B cell (primary cell): ENCODE measurements at places on chromosomes 1 and 21.
A peak's percentile ranks its signal among the peaks of the same experiment; 100 is the strongest.

- no peak for DNase-seq
- no peak overlapping the region for H3K4me3 ChIP-seq
- H3K27me3 ChIP-seq = no peaks in the 10 kb centered on the region
- no peaks in the 10 kb centered on the region for H3K36me3 ChIP-seq
- no peak overlapping the region for H3K27ac ChIP-seq
Observed at GRCh38 chr1:192161976-192162375, 3.7 kb downstream of the RGS18 start.

DNA sequence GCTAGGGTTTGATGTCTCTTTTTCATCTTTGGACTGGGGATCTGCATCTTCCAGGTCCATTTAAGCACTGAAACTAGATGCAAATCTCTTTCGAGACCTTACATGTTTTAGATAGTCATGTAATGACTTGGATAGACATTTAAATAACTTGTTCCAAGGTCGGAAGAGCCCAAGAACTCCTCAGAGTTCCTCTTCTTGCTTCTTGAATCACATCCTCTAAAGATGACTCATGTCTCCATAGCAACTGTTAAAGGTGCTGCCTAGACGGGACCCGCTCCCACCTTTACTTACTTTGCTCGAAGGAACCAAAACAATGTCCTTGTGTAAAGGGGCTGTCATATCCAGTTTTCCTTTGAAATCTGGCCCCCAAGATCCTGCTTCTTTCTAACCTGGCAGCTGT, 130.0 kb downstream of the EDEM3 start:
- H3K27ac ChIP-seq = no peak overlapping the region
- H3K36me3 ChIP-seq = no peaks in the 10 kb centered on the region
- H3K27me3 ChIP-seq = no peaks in the 10 kb centered on the region
- no peak overlapping the region for H3K4me3 ChIP-seq

- peak; percentile 48 for DNase-seq
- no peaks in the 10 kb centered on the region for H3K36me3 ChIP-seq
- no peak overlapping the region for H3K27ac ChIP-seq
- H3K4me3 ChIP-seq = no peak overlapping the region
- peaks cover 29% of the 10 kb centered on the region for H3K4me1 ChIP-seq
- no peaks in the 10 kb centered on the region for H3K27me3 ChIP-seq
Observed at GRCh38 chr1:925561-926421, 2.1 kb downstream of the SAMD11 start.

DNA sequence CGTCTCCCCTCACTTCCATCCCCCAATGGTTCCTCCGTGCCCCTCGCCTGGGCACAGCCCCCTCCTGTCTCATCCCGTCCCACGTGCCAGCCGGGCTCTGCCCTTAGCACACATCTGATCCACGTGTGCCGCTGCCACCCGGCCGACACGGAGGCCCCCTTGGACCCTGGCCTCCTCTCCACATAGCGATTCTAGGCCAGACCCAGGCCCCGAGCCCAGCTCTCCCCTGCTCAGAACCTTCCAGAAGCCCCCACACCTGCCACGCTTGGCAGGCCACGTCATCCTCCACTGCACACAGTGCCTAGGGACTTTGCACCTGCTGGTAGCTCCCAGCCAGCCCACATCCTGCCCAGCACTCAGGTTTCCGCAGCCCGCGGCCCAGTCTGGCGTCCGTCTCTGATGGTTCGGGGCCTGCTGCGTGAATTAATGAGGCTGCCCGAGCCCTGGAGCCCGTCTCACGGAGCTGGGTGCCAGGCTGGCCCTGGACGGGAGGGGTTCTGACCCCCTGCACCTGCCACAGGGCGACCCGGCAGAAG, 20.1 kb downstream of the PLCH2 start:
- H3K27ac ChIP-seq = peak overlapping the region; percentile 59

- H3K27ac ChIP-seq = no peak overlapping the region
- H3K36me3 ChIP-seq = no peaks in the 10 kb centered on the region
- H3K4me1 ChIP-seq = peaks cover 41% of the 10 kb centered on the region
- H3K4me3 ChIP-seq = no peak overlapping the region
- no peaks in the 10 kb centered on the region for H3K27me3 ChIP-seq
- no peak for DNase-seq
Observed at GRCh38 chr1:92992877-92993276, 31.6 kb upstream of the DIPK1A start.

- no peak overlapping the region for H3K27ac ChIP-seq
- no peak overlapping the region for H3K4me3 ChIP-seq
- H3K27me3 ChIP-seq = no peaks in the 10 kb centered on the region
- DNase-seq = no peak
- H3K36me3 ChIP-seq = no peaks in the 10 kb centered on the region
- H3K4me1 ChIP-seq = no peaks in the 10 kb centered on the region
Observed at GRCh38 chr1:7535934-7536878, 234.9 kb upstream of the VAMP3 start.

GRCh38 chr1:114455102-114455785, 55.8 kb downstream of the TRIM33 start:
- no peak overlapping the region for H3K4me3 ChIP-seq
- H3K27me3 ChIP-seq = no peaks in the 10 kb centered on the region
- no peaks in the 10 kb centered on the region for H3K4me1 ChIP-seq

DNA sequence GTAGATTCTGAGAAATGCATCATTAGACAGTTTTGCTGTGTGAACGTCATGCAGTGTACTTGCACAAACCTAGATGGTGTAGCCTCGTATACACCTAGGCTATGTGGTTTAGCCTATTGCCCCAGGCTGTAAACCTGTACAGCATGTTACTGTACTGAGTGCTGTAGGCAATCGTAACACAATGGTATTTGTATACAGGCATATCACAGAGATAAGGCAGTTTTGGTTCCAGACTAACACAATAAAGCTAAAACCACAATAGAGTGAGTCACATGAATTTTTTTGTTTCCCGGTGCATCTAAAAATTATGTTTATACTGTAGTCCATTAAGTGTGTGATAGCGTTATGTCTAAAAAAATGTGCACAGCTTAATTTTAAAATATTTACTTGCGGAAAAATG, 6.9 kb downstream of the IL10RB start:
- no peak overlapping the region for H3K27ac ChIP-seq
- H3K36me3 ChIP-seq = peaks cover 8% of the 10 kb centered on the region
- H3K4me3 ChIP-seq = no peak overlapping the region
- no peak for DNase-seq

GRCh38 chr1:54069791-54070170, 16.4 kb downstream of the TCEANC2 start:
- H3K36me3 ChIP-seq = no peaks in the 10 kb centered on the region
- no peak for DNase-seq
- no peak overlapping the region for H3K27ac ChIP-seq
- no peak overlapping the region for H3K4me3 ChIP-seq
- H3K4me1 ChIP-seq = no peaks in the 10 kb centered on the region

DNA sequence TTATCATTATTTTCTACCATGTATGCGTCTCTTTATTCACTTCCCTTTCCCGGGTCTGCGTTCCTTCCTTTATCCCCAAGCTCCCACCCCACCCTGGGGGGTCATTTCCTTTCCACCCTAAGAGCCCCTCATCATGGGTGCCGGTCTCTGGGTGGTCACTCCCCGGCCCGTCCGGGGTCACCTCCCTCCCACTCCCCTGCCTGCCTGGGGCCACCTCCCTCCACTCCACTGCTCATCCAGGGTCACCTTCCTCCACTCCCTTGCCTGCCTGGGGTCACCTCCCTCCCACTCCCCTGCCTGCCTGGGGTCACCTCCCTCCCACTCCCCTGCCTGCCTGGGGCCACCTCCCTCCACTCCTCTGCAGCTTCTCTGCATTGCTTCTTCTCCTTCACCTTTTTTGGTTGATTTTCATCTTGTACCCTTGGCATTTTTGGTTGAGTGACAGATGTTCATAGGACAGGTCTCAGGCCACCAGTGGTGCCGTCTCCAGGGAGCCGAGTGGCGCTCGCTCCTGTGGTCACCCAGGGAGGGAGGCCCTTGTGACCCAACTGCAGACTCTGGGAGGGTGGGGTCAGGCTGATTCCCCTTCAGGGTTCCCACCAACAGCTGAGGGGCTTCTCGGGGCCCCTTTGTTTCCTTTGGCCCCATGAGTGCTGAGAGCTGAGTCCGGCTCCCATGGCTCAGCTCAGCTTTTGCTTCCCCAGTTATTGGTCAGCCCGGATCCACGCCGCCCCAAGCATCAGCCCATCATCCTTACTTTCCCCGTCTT, 48.6 kb upstream of the PCBP3 start:
- peaks cover 28% of the 10 kb centered on the region for H3K4me1 ChIP-seq
- no peak for DNase-seq
- no peak overlapping the region for H3K27ac ChIP-seq

DNA sequence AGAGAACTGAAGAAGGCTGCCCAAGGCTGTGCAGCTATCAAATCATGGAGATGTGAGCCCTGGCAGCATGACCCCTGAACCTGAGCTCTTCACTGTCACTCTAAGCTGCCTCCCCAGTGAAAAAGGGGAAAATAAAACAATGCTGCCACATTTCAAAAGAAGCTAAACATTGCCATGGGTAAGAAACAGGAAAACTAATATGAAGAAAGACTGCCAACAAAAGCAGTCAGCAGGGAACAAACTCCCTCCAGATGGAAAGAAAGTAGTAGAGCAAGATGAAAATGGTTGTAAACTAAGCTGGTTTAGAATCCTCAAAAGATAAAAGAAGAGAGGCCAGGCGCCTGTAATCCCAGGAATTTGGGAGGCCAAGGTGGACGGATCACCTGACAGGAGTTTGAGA, 36.2 kb upstream of the CSF1 start:
- H3K36me3 ChIP-seq = no peaks in the 10 kb centered on the region
- peaks cover 20% of the 10 kb centered on the region for H3K4me1 ChIP-seq
- H3K27me3 ChIP-seq = peaks cover 24% of the 10 kb centered on the region

GRCh38 chr1:28507247-28507645, 1.4 kb downstream of the RCC1 start:
- peak; percentile 30 for DNase-seq
- peaks cover 57% of the 10 kb centered on the region for H3K4me1 ChIP-seq
- H3K4me3 ChIP-seq = peak overlapping the region; percentile 82
- peaks cover 19% of the 10 kb centered on the region for H3K36me3 ChIP-seq

GRCh38 chr1:100866041-100866900, 28.4 kb downstream of the EXTL2 start:
- H3K4me3 ChIP-seq = no peak overlapping the region
- no peaks in the 10 kb centered on the region for H3K36me3 ChIP-seq
- H3K27me3 ChIP-seq = no peaks in the 10 kb centered on the region
- H3K4me1 ChIP-seq = no peaks in the 10 kb centered on the region
- DNase-seq = peak; percentile 40

DNA sequence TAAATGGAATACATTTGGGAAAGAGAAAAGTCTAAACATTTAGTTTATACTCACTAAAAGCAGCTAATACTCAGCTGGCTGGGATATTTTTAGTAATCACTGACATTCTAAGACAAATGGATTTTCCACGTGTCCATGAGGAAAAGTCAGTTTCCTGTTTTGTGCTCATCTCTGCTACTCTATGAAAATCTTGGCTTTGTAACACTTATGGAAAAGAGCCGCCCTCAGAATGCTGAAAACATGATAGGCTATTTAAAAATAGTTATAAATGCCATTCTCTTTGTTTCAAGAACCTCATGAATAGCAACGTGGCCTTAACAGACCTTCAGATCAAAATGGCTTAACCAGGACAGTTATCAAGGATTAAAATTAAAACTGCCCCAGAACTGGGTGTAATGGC, 29.9 kb downstream of the MRAP start:
- no peak overlapping the region for H3K27ac ChIP-seq
- no peaks in the 10 kb centered on the region for H3K4me1 ChIP-seq
- H3K36me3 ChIP-seq = peaks cover 61% of the 10 kb centered on the region
- no peaks in the 10 kb centered on the region for H3K27me3 ChIP-seq
- no peak for DNase-seq

- DNase-seq = no peak
- no peaks in the 10 kb centered on the region for H3K36me3 ChIP-seq
- H3K27me3 ChIP-seq = no peaks in the 10 kb centered on the region
- H3K4me3 ChIP-seq = no peak overlapping the region
- H3K4me1 ChIP-seq = no peaks in the 10 kb centered on the region
Observed at GRCh38 chr1:6285336-6285735, 24.4 kb upstream of the GPR153 start.

- DNase-seq = peak; percentile 56
- no peaks in the 10 kb centered on the region for H3K4me1 ChIP-seq
- H3K36me3 ChIP-seq = peaks cover 2% of the 10 kb centered on the region
- no peak overlapping the region for H3K27ac ChIP-seq
Observed at GRCh38 chr21:32653326-32653901, 41.2 kb upstream of the CFAP298 start.

- H3K36me3 ChIP-seq = no peaks in the 10 kb centered on the region
- no peak overlapping the region for H3K27ac ChIP-seq
- no peak overlapping the region for H3K4me3 ChIP-seq
- H3K27me3 ChIP-seq = no peaks in the 10 kb centered on the region
Observed at GRCh38 chr1:8055973-8056372, 29.9 kb upstream of the ERRFI1 start.

GRCh38 chr1:109350655-109351054, 43.8 kb upstream of the MYBPHL start:
- H3K36me3 ChIP-seq = no peaks in the 10 kb centered on the region
- no peak overlapping the region for H3K4me3 ChIP-seq
- H3K27me3 ChIP-seq = no peaks in the 10 kb centered on the region
- H3K4me1 ChIP-seq = no peaks in the 10 kb centered on the region

DNA sequence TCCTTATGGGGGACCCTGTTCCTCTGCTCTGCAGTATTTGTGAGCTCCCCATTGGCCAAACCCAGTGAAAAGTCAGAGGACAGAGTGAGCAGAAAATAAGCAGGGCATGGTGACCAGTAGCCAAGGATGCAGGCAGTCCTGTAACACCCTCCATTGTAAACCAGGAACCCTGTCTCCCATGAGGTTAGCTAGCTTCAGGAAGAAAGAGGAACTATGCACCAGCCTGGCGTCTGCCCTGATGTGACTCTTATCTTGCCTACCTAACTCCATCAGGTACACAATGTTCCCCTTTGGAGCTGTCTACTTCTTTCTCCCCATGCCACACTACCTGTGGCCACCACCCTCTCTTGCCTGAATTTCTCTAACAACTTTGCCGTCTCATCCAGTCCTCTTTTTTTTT, 119.2 kb downstream of the LRIG2 start:
- no peak overlapping the region for H3K4me3 ChIP-seq
- no peak for DNase-seq
- H3K4me1 ChIP-seq = no peaks in the 10 kb centered on the region

DNA sequence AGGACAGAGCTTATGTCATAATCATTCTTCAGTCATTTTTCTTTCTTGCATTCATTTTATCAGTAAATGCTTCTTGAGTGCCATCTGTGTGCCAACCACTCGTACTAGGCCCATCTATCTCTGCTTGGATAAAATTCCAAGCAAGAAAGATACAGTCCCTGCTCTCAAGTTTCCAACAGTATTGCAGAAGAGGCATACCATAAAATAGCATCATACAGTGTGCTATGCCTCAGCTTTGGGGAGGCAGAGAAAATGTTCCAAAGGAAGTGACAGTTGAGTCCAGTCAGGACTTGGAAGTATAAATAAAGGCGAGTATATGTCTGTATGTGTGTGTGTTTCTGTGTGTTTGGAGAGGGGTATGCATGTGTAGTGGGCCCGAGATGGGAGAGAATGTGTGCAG, 113.4 kb upstream of the HOOK1 start:
- H3K36me3 ChIP-seq = no peaks in the 10 kb centered on the region
- no peak overlapping the region for H3K27ac ChIP-seq
- no peak for DNase-seq
- no peaks in the 10 kb centered on the region for H3K27me3 ChIP-seq
- no peak overlapping the region for H3K4me3 ChIP-seq
- H3K4me1 ChIP-seq = peaks cover 27% of the 10 kb centered on the region

GRCh38 chr1:156559086-156559796, 13.1 kb downstream of the IQGAP3 start:
- no peak for DNase-seq
- H3K27ac ChIP-seq = no peak overlapping the region
- no peaks in the 10 kb centered on the region for H3K36me3 ChIP-seq
- no peak overlapping the region for H3K4me3 ChIP-seq
- peaks cover 10% of the 10 kb centered on the region for H3K4me1 ChIP-seq
